Stimulated activated CD4-positive, alpha-beta T cell treated with anti-CD3 and anti-CD28 coated beads, TNF-alpha, amount 100 ng/mL, for 1 hour (primary cell): ENCODE measurements at places on chromosomes 7 and 10.

DNA sequence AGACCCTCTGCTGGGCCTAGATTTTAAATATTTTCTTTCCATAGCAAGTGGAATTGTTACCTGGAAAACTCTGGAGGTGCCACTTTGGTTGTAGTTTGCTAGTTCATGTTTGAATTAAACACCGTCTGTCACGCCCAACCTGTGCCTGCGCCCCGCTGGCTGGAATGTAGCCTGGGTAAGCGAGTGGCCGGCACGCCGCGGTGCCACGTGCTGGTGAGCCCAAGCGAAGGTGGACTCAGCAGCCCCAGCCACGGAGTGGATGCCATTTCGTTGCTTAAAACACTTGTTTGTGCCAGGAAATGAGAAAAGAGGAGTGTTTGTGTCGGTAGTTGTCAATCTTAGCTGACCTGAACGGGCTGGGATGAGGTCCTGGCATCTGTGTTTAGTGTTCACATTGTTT, 2.7 kb downstream of the GET4 start:
- no peak for DNase-seq

GRCh38 chr10:109275960-109276359, 647.4 kb downstream of the XPNPEP1 start:
- no peak for DNase-seq

GRCh38 chr7:1839701-1840100, 169.6 kb downstream of the ELFN1 start:
- no peak for DNase-seq

DNA sequence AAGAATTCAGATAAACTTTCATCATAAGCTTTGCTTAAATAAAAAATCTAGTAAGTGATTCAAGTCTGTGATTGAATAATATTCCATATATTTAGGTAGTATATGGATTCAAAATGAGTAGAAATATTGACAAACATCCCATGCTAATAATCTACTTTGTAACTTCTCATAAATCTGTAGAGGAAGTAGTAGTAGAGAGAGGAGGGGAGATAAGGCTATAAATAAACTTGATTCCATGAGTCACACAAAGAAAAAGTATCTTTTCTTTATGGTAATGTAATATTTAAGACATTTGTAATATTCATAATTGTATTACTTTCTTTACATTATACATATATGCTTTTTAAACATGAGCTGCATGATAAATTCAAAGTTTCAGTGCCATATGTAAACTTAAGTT, 25.6 kb upstream of the CD36 start:
- DNase-seq = no peak

DNA sequence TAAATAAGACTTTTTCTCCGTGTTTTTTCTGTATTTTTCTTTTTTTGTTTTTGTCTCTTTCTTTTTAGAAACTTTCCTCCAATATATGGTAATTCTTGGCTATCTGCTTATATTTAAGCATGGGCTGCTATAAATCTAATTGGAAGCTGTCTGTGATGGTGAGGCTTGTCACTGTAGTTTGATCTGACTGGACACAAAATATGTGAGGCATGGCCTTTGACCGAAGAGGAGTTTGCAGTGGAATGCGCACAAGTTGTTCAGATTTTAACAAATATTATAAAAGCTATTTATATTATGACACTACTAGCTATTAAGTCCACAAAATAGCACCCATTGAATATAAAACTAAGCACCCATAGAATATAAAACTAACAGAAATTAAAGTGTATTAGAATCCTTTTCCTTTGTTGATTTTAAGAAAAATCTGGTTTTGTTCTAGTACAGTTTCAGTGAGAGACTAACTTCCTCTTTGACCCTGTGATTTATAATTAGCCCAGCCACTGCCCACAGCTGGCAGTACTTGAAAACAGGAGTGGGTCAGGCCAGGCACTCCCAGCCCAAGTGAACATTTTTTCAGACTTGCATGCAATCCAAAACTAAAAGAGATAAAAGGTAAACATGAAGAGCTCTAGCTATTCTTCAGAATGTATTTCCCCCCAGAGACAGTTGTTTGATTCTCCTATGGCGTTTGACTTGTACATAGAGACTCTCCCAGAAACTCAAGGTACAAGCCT, 69.9 kb upstream of the FGL2 start:
- no peak for DNase-seq

- no peak for DNase-seq
Observed at GRCh38 chr10:118783776-118784545, 29.2 kb upstream of the CACUL1 start.

GRCh38 chr10:43843321-43844101, 194.8 kb upstream of the ZNF32 start:
- no peak for DNase-seq

GRCh38 chr10:47372726-47373125, 11.4 kb downstream of the ZNF488 start:
- no peak for DNase-seq

DNA sequence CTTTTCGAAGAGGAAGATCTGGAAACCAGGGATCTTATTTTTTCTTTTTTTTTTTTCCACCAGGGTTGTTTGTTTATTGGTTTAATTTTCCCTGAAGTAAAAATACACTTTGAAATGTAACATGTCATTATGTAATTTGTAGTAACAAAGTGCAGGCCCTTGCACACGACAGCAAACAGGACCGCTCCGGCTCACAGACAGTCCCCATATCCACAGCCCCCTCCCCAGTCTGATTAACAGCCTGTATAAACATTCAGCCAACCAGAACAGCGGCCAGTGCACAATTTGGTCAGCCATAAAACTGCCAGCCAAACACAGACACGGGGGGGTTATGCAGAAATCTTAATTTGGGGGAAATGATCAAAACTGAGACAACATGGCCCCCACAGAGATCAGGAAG, 431.6 kb upstream of the NPVF start:
- no peak for DNase-seq

DNA sequence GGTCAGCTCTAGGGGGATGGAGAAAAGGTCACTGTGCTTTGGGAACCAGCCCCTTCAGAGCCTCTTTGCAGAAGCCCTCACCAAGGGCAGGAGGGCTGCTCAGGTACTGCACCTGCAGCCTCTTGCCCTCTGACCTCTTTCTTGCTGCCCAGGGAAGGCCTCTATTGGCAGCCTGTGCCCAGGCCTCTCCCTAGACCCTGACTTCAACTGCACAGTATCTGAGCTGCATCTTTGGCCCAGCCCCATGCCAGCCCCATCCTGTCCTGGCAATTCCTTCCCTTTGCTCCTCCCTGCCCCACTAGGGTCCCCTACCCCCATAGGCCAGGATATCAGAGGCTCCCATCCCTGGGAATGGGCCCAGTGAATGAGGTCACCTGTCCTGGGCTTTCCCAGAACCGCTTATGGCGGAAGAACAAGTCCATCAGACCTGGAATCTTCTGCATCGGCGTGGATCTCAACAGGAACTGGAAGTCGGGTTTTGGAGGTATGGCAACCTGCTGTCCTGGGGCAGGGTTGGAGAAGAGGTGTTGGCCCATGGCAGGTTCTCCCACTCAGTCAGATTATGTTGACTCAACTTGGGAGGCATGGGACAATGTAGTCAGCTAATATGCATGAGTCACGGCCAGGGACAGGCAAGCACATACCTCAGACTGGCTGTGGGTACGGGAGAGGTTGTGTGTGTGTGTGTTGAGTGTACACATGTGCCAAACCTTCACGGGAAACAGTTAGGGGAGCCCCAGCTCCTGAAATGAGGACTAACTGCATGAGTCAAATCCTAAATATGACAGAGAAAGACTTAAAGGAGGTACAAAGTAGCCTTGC, 17.1 kb upstream of the CPA1 start:
- DNase-seq = no peak

GRCh38 chr10:36188461-36188860, 546.4 kb upstream of the FZD8 start:
- DNase-seq = no peak

GRCh38 chr7:1721047-1721690, 51.1 kb downstream of the ELFN1 start:
- no peak for DNase-seq

GRCh38 chr10:25536027-25536426, 361.2 kb downstream of the GPR158 start:
- DNase-seq = no peak

- no peak for DNase-seq
Observed at GRCh38 chr10:32929634-32930033, 28.4 kb downstream of the ITGB1 start.

DNA sequence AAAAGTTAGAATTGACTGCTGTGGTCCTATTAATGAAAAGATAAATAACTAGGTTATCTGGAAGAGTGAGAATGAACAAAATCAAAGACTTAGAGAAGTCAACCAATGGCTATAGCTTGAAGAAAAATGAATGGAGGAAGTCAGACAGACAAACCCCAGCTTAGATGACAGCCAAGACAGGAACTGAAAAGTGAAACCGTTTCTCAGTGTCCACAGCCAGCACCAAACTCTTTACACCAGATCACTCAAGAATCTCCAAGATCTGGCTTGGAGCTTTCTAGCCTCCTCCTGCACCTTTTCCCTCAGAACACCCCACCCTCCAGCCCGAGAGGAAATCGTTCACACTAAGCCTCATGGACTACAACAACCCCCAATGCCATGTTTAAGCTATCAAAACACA, 167.0 kb downstream of the SFMBT2 start:
- DNase-seq = no peak

DNA sequence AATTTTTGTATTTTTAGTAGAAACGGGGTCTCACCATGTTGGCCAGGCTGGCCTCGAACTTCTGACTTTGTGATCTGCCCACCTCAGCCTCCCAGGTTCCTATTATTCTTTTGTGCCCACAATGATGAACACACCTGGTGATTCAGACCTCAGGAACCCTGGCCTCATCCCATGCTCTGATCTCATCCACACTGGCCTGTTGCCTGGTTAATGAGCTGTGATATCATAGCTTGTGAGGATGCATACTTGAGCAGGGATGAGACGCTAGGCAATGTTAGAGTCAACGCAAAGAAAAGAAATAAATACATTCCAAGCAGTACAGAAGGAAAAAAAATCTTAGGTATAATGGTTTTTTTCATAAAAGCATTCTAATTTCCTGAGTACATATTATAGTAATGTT, 82.4 kb upstream of the RNF32 start:
- DNase-seq = no peak

DNA sequence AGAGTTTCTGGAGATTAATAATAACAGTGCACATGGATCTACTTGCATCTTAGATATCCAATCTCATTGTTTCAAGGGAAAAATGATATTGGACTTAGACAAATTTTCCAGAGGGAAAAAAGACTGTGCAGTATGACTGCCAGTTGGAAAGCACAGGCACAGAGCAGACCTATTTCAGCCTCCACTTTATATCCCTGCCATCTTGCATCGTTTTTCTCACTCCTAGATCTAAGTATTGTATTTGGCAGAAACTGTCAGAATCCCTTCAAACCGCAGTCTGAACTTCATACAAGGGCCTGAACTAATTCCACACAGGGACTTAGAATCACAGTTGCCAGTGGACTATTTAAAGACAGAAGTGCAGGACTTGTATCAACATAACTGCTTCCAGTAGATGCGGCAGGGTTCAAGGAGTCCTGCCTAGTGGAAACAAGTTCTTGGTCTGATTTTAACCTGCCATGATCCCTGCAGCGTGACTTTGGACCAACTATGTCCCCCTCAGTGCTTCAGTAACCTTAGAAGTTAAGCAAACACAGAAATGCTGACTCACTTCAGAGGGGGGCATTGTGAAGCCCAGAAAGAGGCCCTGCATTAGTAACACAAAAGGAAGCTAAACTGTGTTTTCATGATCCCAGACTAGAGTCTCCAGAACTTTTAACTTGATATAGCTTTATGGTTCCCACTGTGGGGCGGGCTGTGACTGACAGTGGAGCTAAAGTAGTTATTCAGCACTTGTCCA, 95.7 kb upstream of the PALS2 start:
- no peak for DNase-seq

- DNase-seq = no peak
Observed at GRCh38 chr10:72056932-72057751, 31.2 kb downstream of the SPOCK2 start.

DNA sequence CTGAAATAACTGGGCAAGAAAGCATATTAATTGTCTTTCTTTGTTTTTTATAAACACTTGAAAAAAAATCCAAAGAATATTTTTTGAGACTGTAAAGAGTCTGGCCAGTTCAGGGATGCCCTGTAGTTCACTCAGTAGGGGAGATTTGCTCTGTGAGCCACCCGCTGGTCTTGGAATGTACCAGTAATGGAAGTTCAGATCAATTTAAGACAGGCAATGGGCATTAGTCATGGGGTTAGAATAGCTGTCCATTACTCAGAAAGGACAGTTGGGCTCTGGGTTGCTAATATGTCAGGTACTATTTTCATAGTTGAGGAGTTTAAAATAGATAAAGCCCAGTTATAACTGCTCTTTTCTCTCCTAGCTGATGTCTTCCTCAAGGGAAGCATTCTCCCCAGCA, 38.7 kb downstream of the A1CF start:
- no peak for DNase-seq
